ENCODE measurements at places on chromosomes 6 and 20.

GRCh38 chr20:63545814-63546213 lies 1.7 kb downstream of the SRMS start:
- DNase-seq = no peak

DNA sequence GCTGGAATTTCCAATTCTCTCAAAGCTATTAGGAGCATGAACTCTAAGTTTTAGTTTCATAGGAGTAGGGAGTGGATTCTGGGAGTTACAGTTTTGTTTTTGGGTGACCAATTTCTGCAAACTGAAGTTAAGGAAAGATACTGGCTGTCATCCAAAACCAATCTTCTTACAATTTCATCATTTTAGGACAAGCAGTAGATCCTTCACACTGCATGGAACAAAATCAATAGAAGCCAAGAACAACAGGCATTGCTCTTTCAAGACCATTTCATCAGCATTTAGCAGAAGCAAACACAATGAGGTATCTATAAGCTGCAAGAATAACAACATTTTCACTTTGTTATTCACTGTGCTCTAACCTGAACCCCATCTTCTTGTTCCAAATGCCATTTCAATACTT lies 173.0 kb downstream of the GMDS start:
- no peak for DNase-seq

GRCh38 chr6:12436683-12437082 lies 146.5 kb downstream of the EDN1 start:
- no peak for DNase-seq

DNA sequence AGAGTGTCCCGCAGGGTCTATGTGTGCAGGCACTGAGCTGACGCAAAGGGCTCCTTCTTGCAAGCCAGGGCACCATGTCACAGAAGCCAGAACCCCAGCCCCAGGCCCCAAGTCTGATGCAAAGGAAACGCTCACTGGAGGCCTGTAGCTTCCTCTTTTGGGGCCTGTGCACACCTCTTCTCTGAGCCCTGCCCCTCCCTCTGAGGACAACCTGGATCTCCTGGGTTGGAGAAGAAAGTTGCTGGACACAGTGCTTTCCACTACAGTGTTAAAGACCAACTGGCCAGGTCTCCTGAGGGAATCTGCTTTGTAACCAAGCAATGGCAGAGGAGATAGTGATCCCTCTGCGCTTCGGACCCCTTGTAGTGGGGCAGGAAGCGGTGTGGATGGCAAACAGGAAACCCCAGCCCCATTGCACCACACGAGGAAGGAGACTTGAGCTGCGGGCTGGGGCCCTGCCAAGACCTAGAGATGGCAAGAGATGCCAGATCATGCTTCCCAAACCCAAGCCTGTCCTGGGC lies 90.0 kb downstream of the PRND start:
- no peak for DNase-seq

DNA sequence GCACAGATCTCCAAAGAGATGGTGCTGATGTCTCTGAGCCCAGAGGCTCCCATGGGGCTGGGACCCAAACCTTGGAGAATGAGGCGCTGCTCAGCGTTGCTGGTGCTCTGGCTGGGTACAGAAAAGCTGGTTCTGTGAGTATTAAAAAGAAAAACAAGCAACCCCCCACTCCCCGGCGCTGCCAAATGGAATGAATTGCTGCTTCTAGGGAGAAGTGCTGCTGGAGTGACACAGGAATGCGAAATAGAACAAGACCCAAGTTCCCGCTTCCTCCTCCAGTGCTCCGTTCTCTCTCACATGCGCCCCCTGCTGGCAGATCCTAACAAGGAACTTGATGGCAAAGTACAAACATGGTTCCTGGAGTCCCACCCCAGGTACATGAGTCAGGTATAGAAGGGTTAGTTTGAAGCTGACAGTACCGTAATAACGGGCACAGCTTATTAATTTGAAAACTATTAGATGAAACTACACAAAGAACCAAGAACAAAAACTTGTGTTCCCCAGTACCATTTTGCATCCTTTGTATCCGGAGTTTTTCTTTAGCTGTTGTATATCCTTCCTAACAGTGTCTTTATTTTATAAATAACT lies 2.1 kb upstream of the DDX27 start:
- peak; percentile 93 for DNase-seq

DNA sequence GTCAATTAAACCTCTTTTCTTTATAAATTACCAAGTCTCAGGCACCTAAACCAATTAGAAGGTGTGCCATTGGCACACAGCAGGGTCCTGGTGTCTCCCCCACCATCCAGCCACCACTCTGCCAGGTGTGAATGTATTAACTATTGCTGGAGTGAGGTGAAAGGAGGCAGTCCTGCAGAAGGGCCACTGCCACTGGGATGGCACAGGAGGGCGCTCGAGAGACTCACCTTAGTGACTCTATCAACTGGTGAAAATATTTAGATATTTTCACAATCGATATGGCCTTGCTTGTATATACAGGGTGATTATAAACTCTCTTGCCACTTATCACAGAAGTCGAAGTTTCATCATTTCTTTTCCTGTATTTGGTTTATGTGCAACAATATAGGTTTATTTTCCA lies 145.6 kb upstream of the ESR1 start:
- DNase-seq = no peak

DNA sequence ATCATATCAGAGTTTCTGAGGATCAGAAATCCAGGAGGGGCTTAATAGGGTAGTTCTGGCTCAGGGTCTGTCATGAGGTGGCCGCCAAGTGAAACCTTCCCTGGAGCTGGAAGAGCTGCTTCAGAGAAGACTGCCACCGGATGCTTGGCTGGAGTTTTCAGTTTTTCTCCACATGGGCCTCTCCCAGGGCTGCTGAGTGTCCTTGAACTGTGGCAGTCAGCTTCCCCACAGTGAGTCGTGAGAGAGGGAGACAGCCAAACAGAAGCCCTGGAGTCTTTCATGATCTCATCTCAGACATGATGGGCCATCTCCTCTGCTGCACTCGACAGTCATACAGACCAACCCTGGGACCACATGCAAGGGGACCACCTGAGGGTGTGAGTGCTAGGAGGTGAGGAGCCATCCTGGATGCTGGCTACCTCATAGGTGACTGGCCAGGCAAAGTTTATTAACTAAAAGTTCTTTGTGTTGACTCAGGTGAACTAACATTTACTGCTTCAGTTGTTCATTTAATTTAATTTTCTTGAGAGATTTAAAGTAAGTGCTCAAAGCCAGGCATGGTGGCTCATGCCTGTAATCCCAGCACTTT lies 71.5 kb downstream of the SHLD1 start:
- no peak for DNase-seq

GRCh38 chr20:5085380-5085779 lies 34.4 kb downstream of the PCNA start:
- no peak for DNase-seq

GRCh38 chr20:49270177-49270576 lies 7.7 kb downstream of the ZNFX1 start:
- no peak for DNase-seq

All from activated CD8-positive, alpha-beta memory T cell treated with anti-CD3 and anti-CD28 coated beads for 1 hour (primary cell).